Stimulated activated CD4-positive, alpha-beta T cell treated with anti-CD3 and anti-CD28 coated beads, Interleukin-1b, Interleukin-23, amount 100 ng/mL, for 1 hour (primary cell): ENCODE measurements at places on chromosomes 3 and 15.
A peak's percentile ranks its signal among the peaks of the same experiment; 100 is the strongest.

DNA sequence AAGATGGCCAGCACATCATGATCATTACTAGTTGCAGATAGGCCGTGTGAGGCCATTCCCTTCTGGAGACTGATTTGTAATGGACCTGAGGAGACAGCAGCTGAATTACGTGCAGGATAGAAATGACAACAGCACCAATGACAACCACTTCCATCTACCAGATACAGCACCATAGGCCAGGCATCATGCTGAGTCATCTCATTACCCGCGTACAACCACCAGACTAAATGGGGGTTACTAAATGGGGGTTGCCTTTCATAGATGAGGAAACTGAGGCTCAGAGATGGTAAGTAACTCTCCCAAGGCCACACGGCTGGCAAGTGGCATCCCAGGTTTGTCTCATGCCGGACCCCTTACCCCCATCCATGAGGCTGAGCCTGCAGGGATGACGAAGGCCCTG, 32.8 kb upstream of the FAM107A start:
- DNase-seq: no peak

DNA sequence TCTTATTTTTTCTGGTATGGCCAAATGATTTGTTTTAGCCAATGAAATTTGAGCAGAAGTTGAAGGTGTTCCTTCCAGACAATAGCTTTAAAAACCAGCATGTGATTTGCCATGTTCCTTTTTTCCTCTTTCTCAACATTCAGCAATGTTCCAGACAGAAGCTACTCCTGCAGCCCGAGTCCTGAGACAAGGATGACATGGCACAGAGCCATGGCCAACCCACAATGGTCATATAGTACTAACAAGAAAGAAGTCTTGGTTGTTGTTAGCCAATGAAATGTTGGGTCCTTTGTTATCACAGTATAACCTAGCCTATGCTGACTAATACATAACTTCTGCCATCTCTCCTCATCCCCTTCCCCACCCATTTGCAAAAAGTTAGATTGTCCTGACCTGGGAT, 211.1 kb upstream of the STT3B start:
- no peak for DNase-seq

GRCh38 chr3:100879195-100879810, 113.9 kb downstream of the ABI3BP start:
- DNase-seq: no peak

GRCh38 chr3:31014317-31015040, 120.0 kb upstream of the GADL1 start:
- DNase-seq: no peak

GRCh38 chr3:4799266-4800256, 179.7 kb upstream of the BHLHE40 start:
- no peak for DNase-seq

- DNase-seq: no peak
Measured at GRCh38 chr3:55735976-55736375, 248.9 kb upstream of the WNT5A start.

DNA sequence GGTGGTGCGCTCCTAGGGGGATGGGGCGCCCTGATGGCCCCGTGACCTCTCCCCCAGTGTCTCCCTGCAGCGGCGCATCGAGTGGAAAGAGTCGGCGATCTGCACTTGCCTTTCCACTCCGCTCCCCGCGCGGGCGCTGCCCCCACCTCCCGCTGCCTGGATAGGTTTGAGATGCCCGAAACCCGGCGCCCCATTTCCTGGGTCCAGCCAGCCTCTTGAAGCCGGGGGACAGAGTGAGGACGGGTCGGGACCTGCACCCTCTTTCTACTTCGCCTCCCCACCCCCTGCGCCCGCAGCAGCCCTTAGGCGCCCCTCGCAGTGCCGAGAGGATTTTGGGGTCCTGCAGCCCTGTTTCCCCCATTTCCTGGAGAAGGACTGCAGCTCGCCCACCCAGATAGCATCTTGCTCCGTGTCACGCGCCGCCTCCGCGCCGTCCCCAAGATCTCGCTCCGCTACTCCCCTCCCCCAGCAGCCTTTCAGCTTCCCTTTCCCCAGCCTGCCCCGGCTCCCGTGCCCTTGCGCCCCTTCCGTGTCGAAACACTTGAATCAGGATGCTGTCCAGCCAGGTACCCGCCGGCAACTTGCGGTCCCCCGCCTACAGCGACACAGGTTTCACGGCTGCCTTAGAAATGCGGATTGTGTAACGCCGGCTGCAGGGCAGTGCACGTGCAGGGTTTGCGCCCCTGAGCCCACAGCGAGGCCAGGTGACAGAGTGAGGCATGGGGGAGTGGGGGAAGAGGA, 519 bp downstream of the ABHD6 start:
- peak; percentile 29 for DNase-seq

GRCh38 chr15:71276336-71276665, 161.0 kb downstream of the THSD4 start:
- DNase-seq: no peak

GRCh38 chr15:47293466-47294162, 423.7 kb upstream of the SEMA6D start:
- DNase-seq: no peak

DNA sequence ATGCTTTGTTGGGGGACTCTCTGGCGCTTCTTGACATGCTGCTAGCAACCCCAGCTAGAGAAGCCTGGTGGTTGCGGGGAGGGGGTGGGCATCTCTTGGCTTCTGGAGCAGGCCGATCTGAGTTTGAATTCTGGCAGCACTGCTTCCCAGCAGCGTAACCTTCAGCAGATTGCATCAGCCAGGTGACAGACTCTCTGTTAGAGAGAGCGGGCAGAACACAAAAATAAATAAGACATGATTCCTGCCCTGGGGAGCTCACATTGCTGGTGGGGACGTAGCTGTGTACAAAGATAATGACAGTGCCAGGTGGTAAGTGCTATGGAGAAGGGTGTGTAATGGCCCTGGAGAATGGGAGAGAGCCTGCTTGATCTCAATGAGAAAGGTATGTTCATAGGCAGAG, 87.4 kb downstream of the THSD4 start:
- no peak for DNase-seq

GRCh38 chr3:31817411-31817966, 163.6 kb downstream of the OSBPL10 start:
- no peak for DNase-seq

DNA sequence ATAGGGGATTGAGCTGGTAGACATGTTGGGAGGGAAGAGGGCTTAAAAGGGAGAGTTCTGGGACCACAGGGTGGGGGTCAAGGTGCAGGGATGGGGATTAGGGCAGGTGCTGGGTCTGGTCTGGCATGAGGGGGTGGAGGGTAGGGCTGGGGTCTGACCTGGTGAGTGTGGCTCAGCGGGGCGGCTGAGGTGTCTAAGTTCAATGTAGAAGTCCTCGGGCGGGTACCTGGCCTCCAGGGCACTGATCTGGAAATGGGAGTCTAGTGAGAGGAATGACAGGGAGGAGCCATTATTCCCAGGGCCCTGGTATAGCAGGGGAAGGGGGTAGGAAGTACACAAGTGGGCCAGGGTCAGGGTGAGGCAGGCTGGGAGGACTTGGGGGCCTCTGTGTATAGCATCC, 39.6 kb downstream of the RAB11A start:
- no peak for DNase-seq

DNA sequence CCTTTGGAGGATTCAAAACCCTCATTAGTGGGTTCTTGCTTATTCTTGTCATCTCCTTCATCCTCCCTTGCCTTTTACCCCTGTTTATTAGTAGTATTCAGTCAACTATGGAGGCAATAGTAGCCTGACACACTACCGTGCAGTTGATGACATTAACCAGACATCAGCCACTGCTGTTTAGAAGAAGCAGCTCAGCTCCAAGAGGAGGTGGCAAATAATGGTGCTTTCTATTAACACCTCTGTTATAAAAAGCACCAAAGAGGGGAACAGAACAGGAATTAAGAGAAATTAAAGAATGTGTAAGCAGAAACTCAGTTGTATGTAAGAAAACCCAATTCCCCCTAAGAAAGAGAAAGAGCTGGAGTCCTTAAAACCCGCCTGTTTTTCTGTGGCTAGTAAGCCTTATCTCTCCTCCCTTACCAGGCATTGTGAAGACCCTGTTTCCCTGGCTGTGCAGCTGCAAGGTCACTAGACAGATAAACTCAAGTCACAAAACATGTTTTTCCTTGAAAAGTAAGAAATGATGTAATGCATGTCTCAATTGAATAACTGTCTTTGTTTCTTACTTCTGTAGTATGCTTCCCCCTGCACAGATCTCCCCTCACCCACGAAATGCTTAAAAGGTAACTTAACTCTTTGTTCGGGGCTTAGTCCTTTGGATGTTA, 21.2 kb downstream of the CCR4 start:
- DNase-seq: no peak

DNA sequence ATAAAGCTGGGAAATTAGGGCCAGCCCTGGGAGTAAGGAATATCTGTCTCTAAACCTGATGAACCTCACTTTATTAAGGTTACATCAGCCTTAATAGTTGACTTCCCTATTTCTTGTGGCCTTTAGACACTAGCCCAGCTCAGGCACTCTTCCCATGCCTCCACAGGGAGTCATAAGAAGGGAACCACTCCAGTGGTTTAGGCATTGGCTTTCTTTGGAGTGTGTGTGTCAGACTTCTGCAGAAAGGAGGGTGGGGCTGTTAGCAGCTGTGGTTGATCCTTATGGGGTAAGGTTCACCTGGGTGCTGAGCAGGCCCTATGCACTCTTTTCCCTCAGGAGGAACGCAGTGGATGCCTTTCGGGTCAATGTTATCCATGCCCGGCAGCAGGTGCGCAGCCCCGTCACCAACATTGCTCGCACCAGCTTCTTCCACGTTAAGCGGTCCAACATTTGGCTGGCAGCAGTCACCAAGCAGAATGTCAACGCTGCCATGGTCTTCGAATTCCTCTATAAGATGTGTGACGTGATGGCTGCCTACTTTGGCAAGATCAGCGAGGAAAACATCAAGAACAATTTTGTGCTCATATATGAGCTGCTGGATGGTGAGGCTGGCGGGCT, 4.0 kb downstream of the AP2M1 start:
- DNase-seq: no peak

GRCh38 chr15:89964232-89964954, 36.7 kb upstream of the ZNF710 start:
- DNase-seq: no peak

GRCh38 chr3:26963361-26963743, 340.8 kb downstream of the LRRC3B start:
- no peak for DNase-seq

DNA sequence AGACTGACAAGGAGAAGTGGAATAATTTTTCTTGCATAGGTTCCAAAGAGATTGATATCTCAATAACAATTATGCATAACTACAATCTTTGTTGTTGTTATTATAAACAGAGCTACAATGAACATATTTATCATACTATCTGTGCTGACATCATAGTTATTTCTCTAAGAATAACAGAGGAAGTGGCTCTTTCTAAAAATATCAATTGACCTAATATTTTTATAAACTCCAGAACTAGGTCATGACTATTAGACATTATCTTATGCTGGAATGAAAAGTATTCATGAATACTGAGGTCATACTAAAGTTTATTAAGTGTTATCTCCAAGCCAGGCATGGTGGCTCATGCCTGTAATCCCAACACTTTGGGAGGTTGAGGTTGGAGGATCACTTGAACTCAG, 114.1 kb downstream of the DCLK3 start:
- no peak for DNase-seq

DNA sequence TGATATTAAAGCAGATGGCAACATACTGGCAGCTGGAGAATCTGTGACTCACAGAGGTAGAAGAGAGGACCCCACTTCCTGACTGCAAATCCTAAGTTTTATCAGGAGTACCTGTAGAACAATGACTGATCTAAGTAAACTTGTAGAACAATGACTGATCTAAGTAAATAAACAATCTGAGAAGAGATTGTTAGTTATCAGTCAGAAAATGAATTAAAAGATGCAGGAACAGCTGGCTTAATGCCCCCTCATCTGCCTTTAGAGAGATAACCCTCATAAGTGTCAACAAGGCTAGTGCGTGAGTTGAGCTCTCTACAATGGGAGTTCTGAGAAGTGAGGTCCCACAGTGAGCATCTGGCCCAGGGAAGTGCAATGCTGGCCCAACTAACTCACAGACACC, 14.6 kb downstream of the ACAD11 start:
- DNase-seq: no peak

GRCh38 chr3:4350789-4351163, 47.6 kb downstream of the SETMAR start:
- peak; percentile 1 for DNase-seq

DNA sequence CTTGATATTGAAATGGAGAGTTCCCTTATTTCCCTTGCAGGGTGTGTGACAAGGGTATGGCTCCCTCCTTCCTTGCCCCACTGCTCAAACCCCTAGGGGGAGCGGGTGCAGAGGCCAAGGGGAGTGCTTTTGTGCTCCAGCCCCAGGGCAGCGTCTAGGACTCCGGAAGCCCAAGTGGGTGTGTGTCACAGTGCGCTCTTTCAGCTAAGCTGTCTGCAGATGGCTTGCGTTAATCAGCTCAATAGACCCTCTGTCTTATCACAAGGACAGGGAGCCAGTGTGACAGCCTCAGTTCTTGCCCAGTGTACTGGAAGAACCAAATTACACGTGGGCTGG, 523.6 kb upstream of the LMCD1 start:
- no peak for DNase-seq

DNA sequence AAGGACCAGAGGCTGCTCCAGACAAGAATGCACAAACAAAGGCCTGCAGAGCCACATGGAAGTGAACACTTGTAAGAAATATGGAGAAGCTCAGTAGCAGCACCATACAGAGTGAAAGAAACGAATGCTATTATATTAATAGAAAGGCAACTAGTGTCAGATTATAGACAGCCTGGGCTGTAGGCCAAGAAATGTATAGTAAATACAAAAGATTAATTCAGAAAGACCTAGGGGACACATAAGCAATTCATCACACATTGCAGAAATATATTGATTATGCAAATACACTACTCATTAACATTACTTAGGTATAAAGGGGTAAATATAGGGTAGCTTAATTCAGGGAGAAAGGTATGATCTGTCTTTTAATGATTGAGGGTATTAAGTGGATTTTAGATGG, 69.5 kb upstream of the GUCA1C start:
- DNase-seq: no peak

- DNase-seq: no peak
Measured at GRCh38 chr3:142563496-142563997, 15.0 kb downstream of the ATR start.

DNA sequence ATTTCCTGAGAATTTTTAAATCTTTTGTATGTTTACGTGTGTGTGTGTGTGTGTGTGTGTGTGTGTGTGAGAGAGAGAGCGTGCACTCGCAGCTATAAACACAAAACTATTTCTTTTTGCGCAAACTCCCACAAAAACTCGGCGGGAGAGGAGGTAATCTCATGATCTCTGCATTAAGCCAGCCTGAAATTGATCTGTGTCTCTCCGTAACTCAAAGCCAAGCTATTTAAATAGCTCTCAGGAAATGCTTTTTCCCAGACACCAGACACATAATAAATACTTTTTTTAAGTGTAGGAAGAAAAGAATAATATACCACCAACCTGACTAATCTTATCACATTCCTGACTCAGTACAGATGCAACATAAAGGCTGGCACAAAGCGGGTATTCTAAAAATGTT, 226.8 kb downstream of the MAGI1 start:
- DNase-seq: no peak

GRCh38 chr3:191066669-191067068, 132.4 kb upstream of the OSTN start:
- DNase-seq: no peak
